ENCODE measurements at places on chromosomes 5 and 9.

- DNase-seq, result no peak
Observed at GRCh38 chr5:68015381-68016302, 199.9 kb upstream of the PIK3R1 start.

GRCh38 chr5:370311-370958 is 48.9 kb downstream of the AHRR start:
- DNase-seq, result no peak

DNA sequence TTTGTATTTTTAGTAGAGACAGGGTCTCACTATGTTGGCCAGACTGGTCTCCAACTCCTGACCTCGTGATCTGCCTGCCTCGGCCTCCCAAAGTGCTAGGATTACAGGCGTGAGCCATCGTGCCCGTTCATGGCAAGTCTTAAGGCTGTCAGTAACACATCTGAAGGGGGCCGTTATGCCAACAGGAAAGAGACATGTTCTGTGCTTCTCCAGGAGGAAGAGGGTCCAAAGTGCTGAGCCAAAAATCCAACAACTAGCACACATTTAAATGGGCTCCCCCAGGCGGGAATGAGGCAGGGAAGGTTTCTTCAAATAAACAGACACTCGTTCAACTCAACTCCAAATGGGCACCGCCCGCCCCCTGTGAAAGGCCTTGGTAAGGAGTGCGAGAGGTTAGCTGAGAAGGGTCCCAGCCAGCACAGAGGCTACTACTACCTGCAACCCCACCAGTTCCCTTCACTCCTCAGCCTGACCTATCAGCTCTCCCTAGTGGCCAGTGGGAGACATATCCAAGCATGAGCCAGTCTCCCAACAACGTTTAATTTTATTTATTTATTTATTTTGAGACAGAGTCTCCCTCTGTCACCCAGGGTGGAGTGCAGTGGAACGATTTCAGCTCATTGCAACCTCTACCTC is 84.1 kb upstream of the DMRT1 start:
- no peak for DNase-seq

DNA sequence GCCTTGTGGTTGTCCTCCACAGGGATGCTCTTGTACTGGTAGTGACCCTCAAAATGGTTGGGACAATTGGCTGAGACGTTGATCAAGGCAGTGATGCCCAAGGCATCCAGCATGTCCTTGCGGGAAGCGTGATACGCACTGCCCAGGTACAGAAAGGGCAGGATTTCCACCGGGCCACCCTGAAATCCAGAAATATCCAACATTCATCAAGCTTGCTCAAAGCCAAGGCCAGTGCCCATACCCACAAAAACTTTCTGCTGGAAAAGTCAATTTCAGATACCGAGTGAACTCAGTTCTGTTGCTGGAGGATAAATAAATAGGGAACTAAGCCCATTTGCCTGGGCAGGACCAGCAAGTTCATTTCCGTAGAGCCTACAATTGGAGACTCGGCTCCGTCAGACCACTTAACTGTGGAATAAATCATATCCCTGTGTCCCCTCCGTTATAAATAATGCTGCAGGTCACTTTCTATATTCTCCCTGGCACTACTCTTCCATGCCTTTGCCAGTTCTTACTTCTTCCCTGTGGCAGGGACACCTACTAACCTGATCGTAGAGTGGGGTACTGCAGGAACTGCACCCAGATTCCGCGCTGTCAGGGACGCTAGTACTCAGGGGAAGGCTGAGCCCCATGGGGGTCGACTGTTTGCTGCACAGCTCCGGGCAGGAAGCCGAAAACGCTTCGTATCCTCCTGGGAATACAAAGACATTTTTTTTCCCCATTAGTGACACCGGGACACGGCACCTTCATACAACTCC is 1.2 kb downstream of the DUSP1 start:
- DNase-seq, result no peak

DNA sequence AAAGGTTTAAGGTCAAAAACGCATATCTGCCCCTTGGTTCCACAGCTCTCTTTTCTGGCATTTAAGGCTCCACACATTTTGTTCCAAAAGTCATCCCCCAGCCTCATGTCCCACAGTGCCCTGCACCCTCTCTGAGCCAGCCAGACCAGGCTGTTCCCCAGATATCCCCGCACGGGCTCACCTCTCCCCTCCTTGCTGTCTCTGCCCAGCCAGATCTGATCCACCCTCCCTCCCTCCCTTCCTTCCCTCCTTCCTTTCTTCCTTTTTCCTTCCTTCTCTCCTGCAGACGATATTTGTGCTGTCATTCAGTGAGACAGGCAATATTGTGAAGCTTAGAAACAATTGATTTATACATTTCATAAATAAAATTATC is 37.0 kb downstream of the DUSP1 start:
- no peak for DNase-seq

DNA sequence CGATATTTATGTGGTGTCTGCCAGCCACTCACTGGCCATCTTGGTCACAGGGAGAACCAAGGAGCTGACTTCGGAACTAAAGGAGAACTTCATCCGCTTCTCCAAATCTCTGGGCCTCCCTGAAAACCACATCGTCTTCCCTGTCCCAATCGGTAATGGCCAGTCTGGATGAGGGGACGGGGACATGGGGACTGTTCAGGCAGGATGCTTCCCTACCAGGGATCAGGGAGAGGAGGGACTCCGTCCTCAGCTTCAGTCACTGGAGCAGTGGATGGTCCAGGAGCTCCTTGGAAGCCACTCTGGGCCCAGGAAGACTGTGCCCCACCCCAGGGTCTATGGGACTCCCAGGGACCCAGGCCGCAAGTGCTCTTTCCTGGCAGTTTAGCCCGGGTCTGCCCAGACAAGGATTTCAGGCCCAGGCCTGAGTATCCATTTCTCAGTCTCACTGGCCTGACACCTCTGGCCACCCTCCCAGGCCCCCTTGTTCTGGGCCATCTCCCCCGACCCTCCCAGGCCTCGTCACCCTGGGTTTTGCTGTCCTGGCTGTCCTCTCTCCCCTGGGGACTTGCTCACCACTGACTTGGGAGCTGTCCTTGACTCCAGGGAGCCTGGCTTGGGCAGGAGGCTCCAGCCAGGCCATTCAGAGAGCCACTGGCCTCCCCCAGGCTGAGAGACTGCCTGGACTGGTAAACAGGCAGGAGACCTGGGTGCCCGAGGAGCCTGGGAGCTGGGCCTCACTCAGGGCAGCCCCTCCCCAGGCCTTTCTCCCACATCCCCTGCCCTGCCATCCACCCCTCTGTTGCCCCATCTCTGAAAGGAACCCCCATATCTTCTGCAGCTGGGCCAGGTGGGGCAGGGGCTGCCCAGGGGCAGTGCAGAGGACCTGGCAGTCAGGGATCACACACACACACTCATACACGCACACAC is 3.1 kb downstream of the LCN2 start:
- no peak for DNase-seq

DNA sequence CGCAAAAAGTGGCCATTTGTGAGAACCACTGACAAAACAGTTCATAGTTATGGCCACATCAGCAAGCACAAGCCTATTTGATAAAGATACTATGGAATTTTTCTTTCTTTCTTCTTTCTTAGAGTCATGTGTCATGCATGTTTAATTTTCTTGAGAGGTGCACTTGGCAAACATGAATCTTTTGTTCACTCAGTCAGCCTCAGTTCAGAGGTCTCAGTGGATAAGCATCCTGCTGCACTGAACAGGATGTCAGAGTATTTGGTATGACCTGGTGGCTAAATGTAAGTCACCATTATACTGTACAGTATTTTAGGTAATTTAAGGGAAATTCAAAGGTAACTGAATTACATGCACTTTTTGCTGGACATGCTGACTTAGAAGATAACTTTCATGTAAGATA is 5.4 kb downstream of the NNT start:
- DNase-seq, result no peak

DNA sequence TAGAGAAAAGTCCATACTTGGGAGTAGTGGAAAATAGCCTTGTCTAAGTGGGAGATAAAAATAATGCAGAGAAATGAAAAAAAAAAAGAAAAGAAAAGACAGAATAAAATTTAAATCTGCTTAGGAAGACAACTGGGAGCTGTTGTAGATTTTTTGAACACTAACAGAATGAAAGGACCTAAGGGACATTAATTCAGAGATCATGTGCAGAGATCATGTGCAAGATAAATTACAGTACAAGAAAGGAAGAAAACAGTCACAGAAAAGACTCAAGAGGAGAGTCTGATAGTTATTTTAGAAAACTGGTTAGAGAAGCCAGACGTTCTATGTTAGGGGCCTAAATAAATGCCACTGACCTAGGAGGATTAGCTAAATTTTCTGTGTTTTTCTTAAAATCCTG is 1226.8 kb upstream of the NUDT12 start:
- no peak for DNase-seq

GRCh38 chr9:120402741-120403542 is 177.0 kb downstream of the CDK5RAP2 start:
- DNase-seq, result no peak

GRCh38 chr5:119527351-119527750 is 75.1 kb downstream of the HSD17B4 start:
- no peak for DNase-seq

- DNase-seq, result no peak
Observed at GRCh38 chr9:21119093-21119770, 22.4 kb downstream of the IFNW1 start.

GRCh38 chr5:16489322-16489791 is 23.8 kb upstream of the ZNF622 start:
- DNase-seq, result no peak

- DNase-seq, result no peak
Observed at GRCh38 chr9:117783828-117784227, 79.6 kb downstream of the TLR4 start.

GRCh38 chr5:175060257-175060656 is 335.9 kb downstream of the MSX2 start:
- no peak for DNase-seq

DNA sequence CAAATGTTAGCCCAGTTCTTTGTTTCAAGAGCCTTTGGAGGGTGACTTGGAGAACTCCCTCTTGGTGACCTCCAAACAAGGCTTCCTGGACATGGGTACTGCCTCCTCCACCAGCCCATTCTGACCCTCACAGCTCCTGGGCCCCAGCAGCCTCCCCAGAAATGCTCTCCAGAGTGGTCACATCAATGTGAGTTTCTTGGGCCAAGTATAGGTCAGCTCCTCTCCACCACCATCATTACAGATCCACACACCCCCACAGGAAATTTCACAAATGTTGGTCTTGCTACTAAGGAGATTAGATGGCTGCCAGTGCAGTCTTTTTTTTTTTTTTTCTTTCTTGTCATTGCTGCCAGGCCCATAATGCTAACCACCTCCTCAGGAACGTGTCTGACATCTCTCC is 410.7 kb downstream of the DTWD2 start:
- DNase-seq, result no peak

DNA sequence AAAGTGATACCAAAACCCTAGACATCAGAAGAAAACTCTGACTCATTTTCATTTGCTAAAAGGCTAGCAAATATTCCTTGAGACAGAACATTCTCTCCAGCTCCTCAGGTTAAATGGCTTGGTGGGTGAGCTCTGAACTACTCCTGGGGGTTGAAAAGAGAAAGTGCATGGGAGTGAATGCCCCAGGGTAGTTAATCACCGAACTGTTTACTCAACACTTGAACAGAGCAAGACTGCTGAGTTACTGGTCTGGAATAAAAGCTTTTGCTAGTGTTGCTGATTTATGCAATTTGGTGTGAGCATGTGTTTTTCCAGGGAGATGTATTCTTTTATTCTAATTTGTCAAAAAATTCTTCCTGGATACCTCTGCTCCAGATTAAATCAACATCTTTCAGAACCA is 88.3 kb upstream of the PRDM9 start:
- no peak for DNase-seq

- no peak for DNase-seq
Observed at GRCh38 chr5:124055751-124056150, 543.8 kb downstream of the CSNK1G3 start.

DNA sequence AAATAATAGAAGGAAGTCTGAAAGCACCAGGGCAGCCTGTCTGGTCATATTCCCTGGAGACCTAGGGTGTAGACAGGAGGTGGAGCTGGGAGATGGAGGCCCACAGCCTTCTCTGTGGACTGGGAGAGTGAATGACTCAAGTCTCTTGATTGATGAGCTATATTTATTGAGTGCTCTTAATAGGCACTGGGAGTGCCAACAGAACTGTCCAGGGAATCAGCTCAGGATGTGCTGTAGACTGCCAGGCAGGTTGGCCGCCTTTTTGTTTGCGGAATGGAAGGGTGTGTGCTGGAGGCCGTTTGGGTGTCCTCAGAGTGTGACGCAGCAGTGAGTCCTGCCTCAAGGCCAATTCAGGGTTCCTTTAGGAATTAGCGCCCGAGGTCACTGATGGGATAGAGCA is 33.4 kb upstream of the POMT1 start:
- DNase-seq, result no peak

DNA sequence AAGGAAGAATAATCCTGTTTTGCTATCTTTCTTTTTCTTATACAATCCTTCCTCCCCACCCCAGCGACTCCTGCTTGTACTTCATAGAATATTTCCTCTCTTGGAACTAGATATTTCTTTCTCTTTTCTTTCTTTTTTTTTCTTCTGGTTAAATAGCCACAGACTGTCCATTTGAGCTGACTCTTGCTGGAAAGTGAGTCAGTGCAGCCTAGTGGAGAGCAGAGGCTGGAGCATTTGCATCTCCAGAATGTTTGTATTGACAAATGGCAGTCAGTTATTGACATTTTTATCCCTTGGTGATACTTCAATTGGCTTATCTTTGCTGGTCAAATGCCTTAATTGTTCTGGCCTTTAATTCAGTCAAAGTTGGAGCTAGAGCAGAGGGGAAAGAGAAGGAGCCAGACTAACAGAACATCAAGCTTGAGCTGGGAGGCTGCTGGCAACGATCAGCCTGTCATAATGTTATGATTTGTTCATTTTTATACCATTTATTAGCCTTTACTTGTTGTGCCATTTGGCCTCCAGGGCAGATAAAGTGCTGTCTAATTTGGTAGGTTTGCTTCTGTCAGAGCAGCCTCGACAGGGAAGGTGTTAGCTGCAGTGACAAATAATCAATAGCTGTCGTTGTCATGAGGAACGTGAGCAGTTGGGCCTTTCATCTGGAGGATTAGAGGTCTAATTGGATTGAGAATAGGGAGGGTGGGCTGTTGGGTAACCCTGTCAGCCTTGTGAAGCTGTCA is 69.0 kb downstream of the INVS start:
- DNase-seq, result no peak

DNA sequence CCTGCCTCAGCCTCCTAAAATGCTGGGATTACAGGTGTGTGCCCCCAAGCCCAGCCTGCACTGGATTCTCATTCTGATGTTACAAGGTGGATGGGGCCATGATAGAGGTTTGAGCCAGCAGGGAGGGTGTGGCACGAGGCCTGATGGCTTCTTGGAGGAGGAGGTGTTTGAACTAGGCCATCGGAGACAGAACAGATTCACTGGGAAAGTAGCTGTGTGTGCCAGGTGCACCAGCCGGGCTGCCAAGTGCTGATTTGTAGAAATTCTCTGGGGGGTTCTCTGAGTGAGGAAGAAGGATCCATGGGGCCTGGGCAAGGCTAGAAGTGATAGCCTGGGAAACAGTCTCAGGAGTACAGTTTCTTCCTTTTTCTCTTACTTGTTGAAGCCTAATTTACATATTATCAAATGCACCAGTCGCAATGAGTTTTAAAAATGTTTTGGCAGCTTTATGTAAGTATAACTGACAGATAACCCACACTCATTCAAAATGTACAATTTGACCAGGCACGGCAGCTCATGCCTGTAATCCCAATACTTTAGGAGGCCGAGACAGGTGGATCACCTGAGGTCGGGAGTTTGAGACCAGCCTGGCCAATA is 31.1 kb upstream of the STXBP1 start:
- no peak for DNase-seq

- no peak for DNase-seq
Observed at GRCh38 chr9:114186605-114187289, 31.4 kb downstream of the COL27A1 start.

- no peak for DNase-seq
Observed at GRCh38 chr5:156677963-156678362, 172.1 kb upstream of the PPP1R2B start.

GRCh38 chr9:137430723-137431415 is 7.7 kb downstream of the NOXA1 start:
- no peak for DNase-seq

Data from activated naive CD4-positive, alpha-beta T cell (primary cell).